ENCODE measurements at places on chromosomes 12 and 14.

DNA sequence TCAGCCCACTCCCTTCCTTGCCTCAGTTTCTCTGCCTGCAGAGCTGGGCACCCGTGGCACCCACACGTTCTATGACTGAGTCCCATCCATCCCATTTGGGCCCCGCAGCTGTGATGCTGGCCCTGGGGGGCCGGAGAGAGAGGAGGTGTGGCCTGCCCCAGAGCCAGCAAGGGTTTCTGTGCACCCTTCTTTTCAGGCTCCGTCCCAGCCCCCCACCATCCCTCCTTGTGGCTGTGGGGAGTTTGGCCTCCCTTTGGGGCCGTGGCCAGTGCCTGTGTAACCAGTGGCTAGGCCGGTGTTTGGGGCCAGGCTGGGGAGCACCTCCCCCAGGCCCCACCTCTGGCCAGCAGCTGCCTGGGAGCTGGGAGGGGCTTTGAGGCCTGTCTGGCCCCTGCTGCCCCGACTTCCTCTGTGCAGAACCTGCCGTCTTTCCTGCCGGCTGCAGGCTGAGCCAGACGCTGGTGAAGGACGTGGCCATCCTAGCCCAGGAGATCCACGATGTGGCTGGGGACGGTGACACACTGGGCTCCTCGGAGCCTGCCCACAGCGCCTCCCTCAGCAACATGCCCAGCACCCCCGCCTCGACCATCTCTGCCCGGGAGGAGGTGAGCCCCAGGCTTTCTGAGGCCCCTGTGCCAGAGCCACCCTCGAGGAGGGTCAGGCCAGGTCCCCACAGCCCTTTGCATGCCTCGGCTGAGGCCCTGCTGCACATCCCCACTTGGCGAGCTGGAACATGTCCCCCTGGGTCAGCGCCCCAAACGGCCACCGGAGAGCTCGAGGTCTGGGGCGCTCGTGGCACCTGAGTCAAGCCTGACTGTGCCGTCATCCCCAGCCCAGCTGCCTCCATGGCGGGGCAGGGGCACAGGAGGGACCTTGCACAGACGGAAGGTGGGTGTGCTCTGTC, 27.7 kb downstream of the CEP170B start:
- no peak for DNase-seq

- DNase-seq, result no peak
These were observed 53.0 kb upstream of the FRS2 start for GRCh38 chr12:69417231-69417630.

- DNase-seq, result no peak
These were observed 219.3 kb downstream of the RMST start for GRCh38 chr12:97681612-97682504.

DNA sequence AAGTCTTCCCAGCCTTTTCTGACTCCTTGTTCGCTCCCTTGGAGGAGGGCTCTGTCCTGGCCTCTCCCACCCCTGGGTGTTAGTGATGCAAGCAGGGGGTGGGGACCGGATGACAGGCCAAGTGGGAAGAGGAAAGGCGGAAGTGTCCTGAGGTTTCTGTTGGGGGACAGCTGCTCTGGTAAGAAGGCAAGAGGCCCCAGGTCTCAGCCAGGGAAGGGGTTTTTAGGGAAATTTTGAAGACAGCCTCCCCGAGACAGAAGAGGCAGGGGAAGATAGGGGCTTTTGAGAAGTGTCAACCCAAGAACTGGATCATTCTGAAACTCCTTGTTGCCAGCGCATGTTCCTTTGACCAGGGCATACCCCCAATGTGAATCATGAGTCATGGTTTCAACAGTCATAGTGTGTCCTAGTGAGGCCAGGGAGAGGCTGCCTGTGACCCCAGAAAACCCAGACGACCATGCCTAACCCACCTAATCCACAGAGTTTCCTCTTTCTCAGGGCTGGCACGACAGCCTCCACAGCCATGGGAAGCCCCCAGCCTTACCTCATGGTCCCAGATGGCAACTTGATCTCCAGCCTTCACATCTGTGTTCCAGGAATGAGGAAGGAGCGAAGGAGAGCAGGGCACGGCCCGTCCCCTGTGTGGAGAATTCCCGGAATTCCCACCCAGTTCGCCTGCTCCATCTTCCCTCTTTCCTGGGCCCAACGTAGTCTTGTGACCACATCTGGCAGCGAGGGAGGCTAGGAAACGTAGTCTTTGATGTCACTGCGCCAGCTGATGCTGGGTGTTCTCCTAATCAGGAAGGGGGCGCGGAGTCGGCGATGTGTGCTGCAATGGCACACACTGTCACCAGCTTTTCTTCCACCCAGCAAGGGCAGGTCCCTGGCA, 4.9 kb upstream of the GPR132 start:
- no peak for DNase-seq

- DNase-seq, result no peak
These were observed 206.2 kb upstream of the SSTR1 start for GRCh38 chr14:38001501-38001900.

GRCh38 chr14:92650581-92651105, 97.8 kb downstream of the LGMN start:
- no peak for DNase-seq

DNA sequence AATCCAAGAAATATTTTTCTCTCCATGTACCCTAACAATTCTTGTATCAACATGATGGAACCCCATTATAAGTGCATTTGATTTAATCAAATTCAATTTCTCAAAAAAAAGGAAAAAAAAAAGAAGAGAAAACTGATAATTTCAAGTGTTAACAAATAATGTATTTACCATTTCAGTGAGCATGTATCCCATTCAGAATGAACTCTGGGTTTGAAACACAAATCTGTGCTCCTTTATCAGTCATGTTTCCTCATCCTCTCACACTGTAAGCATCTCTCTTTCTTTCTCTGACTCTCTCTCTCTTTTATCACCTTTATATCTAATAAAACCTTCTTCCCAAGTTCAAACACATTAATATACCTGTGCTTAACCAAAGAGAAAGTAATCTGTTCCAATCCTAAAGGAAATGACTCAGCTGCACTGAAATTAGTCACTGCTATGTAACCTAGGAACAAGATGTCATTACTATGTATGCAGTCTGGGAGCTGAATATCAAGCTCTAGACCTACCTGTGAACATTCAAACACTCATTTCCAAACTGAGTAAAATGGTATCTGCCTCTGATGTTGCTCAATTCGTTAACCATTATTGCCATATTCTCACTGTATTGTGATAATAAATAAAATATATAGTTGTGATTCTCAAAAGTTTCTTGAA, 135.0 kb upstream of the LRIG3 start:
- peak; percentile 75 for DNase-seq

- no peak for DNase-seq
These were observed at the start of gene RD3L for GRCh38 chr14:103941973-103942736. Gene RD3L (minus strand): TSS chr14:103942529. CDS start chr14:103941695, 834 bp downstream.

GRCh38 chr12:90398285-90398836, 556.6 kb downstream of the CCER1 start:
- no peak for DNase-seq

DNA sequence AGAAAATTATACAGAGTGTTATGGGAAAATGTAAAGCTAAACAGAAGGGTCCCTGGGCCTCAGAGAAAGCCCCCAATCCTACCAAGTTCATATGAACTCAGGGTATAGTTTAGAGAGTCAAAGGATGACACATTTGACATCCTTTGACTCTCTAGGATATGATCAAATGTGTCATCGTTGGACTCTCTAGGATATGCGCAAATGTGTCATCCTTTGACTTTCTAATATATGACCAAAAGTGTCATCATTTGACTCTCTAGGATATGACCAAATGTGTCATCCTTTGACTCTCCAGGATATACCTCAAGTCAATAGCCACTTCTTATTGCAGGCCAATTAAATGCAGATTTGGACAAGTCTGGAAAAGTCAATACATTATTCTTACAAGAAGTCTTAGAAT, 204.8 kb upstream of the IGF1 start:
- no peak for DNase-seq

- DNase-seq, result no peak
These were observed 23.9 kb upstream of the MAP1LC3B2 start for GRCh38 chr12:116535241-116535640.

DNA sequence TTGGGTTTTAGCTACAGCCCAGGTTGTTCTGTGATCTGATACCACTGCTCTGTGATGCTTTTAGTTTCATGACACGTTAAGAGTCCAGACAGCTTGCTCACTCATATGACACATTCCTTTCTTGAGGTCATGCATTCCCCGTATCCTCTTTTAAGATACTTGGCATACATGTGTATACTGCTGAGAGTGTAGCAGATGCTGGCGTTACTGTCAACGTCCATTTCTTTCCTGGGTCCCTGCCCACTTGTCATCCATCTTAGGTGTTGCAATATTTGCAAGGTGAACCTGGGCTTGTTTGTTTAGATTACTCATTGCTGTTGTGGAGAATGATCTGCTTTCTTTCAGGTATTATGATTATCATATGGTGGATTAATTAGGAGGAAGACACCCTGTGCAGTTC, 9.1 kb upstream of the EMP1 start:
- DNase-seq, result no peak

DNA sequence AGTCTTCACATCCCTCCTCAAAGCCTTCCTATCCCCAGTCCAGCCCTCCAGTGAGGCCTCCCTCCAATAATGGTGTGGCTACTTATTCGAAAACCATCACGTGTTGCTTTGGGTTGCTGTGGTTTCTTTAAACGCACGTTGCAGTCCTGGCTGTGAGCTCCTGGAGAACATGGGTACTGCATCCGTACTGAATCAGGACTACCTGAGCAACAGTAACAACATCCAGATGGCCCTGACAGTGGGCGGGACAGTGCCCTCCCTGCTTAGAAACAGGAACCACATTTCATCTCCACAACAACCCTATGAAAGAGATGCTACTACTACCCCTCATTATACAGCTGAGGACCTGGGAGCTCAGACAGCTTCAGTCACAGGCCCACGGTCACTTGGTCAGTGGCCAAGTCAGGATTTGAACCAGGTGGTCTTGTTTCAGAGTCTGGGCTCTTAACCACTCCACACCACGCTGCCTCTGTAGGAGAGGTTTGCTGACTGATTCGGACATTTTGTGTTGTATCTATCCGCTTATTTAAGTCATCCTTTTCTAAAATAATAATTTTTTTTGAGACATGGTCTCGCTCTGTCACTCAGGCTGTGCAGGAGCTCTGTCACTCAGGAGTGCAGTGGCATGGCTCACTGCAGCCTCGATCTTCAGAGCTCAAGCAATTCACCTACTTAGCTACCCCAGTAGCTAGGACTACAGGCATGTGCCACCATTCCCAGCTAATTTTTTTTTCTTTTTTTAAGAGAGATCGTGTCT, 104.8 kb downstream of the DPF3 start:
- no peak for DNase-seq

DNA sequence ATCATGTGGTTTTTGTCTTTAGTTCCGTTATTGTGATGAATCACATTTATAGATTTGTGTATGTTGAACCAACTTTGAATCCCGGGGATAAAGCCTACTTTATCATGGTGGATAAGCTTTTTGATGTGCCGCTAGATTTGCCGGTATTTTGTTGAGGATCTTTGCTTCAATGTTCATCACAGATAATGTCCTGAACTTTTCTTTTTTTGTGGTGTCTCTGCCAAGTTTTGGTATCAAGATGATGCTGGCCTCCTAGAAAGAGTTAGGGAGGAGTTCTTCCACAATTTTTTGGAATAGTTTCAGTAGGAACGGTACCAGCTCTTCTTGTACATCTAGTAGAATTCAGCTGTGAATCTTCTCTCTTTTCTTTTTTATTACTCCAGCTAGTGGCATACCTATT, 6.9 kb upstream of the KRT6B start:
- no peak for DNase-seq

GRCh38 chr12:42235426-42235825, 2.6 kb downstream of the YAF2 start:
- no peak for DNase-seq

DNA sequence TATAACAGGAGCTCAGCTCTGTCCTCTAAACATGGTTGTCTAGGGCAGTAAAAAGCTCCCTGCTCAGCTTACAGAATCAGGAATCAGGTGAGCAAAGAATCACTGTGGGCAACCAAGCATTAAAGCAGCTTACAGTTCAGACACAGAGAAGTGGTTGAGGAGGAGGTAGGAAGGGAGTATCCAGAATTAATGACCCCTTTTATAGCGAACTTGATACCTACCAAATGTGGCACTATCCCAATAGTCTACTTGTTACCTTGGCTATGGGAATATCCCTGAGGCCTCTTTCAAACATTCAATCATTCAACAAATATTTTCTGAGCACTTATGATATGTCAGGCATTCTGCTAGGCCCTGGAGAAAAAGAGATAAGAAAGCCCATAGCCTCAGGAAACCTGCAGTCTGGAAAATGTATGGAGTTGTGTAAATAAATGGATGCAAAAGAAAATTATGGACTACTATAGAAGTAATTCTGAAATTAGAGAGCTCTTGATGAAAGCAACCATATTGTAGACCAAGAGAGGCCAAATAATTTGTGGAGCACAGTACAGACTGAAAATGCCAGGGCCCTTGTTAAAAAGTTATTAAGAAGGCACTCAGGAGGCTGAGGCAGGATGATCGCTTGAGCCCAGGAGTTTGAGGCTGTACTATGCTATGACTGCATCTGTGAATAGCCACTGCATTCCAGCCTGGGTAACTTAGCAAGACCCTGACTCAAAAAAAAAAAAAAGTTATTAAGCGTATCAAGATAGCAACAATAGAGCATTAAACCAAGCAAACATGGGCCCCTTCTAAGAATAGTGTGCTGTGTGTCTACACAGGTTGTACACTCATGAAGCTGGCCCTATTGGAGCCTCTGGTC, 134.0 kb upstream of the CPSF6 start:
- peak; percentile 74 for DNase-seq

GRCh38 chr12:6302621-6303020, 7.9 kb upstream of the PLEKHG6 start:
- DNase-seq, result no peak

DNA sequence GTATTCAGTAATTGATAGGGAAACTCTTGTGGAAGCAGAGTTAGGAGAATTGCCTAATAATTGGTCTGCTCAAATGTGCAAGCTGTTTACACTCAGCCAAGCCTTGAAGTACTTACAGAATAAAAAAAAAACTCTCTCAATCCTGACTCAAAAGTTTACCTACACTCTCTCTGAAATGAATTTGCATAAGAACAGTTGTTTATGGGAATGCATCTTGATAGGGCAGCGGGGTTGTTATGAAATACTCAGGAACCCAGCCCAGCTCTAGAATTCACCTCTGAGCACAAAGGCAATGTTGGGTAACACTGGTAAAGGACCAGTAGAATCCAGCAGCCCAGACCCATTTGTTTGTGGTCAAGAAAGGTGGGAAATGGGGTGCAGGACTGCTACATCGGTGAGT, 267.0 kb downstream of the CPNE8 start:
- no peak for DNase-seq

DNA sequence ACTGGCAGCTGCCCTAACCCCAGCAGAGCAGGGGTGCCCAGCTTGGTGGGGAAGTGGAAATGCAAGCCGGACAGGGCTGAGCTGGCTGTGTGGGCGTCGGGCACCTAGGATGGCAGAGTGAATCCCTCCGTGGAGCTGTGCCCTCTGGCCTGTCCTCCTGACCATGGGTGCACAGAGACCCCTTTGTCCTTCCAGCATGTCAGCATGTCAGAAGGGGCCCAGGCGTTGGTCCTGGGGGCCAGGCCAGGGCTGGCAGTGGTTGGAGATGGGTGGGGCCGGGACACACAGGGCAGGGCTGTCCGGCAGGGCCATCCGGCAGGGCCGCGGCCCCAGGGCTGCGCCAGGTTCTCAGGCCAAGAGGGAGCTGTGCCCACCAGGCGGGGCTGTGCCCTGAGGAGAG, 8.8 kb upstream of the TEX22 start:
- no peak for DNase-seq

GRCh38 chr12:49019443-49020324, 1.1 kb upstream of the PRKAG1 start:
- no peak for DNase-seq

GRCh38 chr12:111158992-111159391, 209.9 kb downstream of the PHETA1 start:
- no peak for DNase-seq

- DNase-seq, result no peak
These were observed 5.5 kb upstream of the GPR132 start for GRCh38 chr14:105070760-105071137.

- DNase-seq, result peak; percentile 69
These were observed 11.6 kb downstream of the BHLHE41 start for GRCh38 chr12:26113181-26113654.

Measured in DMS153 (cell line).